Panc1 (cell line): ENCODE measurements at places on chromosomes 1 and 21.

- DNase-seq = no peak
These were observed 35.8 kb upstream of the PRDM15 start for GRCh38 chr21:41914965-41915364.

DNA sequence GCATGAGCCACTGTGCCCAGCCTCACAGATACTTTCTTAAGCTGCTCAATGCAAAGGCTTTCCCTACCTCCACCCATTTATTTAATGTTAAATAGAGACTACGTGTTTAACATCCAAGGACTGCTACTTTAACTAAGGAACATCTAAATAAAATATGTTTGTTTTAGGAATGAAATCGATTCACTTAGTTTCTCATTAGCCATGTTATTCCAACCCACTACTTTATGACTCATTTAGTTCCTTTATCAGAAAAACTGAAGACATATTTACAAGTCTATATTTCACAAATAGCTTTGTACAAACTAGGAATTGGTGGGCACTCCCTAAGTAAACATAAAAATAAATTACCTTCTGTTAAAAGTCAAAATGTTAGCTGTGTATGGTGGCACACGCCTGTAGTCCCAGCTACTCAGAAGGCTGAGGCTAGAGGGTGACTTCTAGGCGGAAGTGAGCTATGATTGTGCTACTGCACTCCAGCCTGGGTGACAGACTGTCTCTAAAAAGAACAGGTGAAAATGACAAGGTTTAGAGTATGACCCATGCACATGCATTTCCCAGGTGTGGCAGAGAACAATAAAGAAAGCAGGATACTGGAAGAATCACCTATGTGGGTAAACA lies 39.9 kb upstream of the AK4 start:
- no peak for DNase-seq

DNA sequence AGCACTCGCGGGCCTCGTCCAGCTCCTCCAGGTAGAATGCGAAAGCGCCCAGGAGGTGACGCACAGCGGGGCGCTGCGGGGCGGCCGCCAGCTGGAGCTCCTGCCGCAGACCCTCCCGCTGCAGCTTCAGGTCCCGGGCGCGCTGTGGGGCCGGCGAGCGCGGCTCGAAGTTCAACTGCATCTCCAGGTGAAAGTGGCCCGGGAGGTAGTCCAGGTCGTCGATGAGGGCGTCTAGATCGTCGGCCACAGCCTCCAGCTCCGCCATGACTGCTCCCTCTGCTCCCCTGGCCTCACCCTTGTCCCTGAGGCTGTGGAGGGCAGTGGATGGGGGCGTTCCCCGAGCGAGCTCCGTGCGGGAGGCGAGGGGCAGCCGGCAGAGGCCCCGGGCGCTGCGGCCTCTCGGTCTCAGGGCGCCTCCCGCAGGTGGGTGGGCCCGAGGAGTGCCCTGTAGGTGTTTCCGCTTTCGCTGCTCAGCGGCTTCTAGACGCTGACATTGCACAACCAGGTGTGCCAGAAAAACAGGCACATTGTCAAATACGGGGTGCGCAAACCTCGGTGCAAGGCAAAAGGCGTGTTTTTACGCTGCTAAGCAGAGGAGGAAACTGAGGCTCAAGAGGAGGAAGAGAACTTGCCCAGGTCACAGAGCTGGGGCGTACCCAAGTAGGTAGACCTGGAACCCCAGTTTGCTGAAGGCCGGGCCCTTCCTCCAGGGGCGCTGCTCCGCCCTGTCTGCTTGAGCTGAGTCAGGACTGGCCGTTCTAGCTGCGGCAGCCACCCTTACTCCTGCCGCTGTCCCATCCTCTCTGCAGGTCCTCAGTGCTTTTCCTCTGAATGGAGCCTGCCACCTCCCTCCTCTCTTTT lies at the start of gene TTC22:
Gene TTC22 (minus strand): TSS at position 425 of the 861 bp plus-strand sequence. CDS start 160 bp downstream, at position 265.
- no peak for DNase-seq

GRCh38 chr1:9250411-9251381 lies 16.1 kb downstream of the H6PD start:
- no peak for DNase-seq

DNA sequence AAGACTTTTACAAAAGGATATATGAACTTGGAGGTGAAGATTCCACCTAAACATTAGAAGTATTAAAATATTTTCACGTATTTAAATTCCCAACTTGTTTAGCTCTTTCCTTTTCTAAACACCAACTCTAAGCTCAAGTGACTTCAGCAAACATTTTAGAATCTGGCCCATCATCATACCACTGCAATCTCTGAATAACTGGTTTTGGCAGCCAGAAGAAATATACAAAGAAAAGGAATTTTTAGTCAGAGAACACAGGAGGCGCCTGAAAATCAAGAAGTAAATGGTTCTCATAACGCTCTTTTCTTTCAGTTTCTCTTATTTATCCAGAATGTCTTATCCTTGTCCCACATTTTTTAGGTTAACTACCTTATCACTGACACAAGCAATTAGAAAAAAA lies 10.4 kb downstream of the TAF1A start:
- no peak for DNase-seq

DNA sequence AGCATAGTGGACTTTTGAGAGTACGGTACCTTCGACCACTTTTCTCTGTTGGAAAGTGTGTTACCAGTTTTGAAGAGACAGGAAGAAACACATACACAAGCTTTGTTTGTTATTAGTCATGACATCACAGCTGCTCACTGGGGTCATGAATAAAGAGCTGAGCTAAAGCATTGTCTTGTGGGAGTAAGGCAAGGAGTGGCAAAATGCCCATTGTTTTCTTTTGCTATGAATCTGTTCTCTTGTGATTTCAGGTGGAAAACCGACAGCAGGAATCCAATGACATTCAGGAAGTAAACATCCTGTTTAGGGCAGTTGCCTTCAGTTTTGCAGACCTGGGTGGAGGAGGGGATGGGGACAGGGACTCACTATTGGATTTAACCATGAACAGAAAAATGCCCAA lies 66.2 kb downstream of the RGL1 start:
- DNase-seq = peak; percentile 98

- no peak for DNase-seq
These were observed 4.9 kb downstream of the PTPN7 start for GRCh38 chr1:202155478-202156021.

DNA sequence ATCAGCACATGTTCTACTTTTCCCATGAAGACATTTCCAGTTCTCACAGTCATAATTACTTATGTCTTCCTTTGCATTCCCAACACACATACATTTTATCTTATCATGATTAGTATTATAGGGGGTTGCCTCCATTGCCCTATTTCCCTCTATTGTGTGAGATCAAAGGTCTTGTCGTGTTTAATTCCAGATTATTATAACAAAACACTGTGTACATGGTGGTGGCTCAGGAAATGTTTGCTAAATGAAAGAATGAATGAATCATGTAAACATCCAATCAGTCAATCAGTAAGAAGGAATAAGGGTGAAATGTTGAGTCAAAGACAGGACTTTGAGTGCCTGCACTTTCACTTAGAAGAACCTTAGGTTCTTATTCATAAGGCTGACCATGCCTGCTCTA lies 376.0 kb downstream of the SMYD3 start:
- no peak for DNase-seq

DNA sequence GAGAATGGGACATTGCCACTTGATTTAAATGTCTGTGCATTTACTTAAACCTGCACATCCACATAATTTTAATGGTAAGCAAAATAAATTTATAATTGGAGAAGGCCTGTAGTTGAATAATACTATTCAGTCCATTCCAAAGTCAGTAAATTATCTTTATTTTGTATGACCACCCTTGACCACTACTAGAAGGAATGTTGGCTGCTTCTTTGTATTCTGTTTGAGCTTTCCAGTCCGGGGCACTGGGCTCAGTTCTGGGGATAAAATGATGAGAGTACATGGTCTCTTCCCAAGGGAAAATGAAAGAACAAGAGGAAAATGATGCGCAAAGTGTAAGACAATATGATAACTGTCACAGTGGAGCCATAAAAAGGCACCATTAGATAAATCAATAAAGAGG lies 98.9 kb downstream of the CRB1 start:
- no peak for DNase-seq

GRCh38 chr1:91981996-91982609 lies 32.9 kb downstream of the BRDT start:
- no peak for DNase-seq

- DNase-seq = no peak
These were observed 38.2 kb downstream of the TP73 start for GRCh38 chr1:3690282-3691065.

GRCh38 chr1:53073868-53074311 lies 11.9 kb downstream of the PODN start:
- no peak for DNase-seq

DNA sequence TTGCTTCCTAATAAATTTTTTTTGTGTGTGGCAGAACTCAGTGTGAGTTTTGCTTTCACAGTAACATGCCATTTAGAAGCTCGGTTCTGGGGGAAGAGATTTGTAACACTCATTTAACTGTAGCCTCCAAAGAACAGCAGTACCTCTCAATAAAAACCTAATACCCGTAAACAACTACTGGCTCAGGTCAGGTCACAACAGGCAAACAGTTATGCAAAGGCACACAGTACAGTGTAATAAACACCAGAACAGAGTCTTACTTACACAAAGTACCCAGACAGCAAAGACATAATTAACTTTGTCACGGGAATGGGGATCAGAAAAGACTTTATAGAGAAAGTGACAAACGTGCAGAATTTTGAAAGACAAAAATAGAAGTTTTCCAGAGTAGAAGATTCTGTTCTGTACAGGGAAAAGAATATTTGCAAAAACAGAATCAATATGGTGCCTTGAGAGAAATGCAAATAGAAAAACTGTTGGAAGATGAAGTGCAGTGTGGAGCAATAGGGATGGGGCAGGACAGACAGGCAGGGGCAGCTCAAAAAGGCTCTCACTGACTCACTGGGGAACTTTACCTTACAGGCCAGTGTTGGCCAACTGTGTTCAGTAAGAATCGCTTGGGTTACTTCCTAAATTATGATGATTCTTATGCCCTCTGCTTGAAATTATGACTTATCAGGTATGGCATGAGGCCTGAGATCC lies 38.8 kb downstream of the EGLN1 start:
- no peak for DNase-seq

- DNase-seq = no peak
These were observed 197.6 kb upstream of the DMRTA2 start for GRCh38 chr1:50620680-50621329.

DNA sequence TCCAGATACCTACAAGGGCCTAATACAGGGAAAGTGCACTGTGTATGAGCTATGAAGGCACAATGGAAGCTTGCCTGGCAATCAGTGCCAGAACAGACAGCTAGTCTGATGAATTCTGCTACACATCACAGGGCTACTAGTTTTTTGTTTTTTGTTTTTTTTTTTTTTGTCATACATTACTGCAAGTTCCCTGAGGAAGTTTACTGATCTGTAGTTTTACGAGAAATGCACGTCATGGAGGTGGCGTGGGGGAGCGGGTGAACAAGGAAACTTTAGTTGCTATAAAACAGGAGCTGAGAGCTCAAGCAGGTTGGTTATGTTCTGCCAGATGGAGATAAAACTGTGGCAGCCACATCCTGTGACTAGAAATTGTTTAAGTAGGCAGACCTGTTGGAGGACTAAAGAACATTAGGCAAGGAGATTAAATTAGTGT lies 17.7 kb downstream of the PTPRC start:
- no peak for DNase-seq

- no peak for DNase-seq
These were observed 318.4 kb upstream of the RGS18 start for GRCh38 chr1:191839891-191840290.

- DNase-seq = no peak
These were observed 7.9 kb upstream of the AK5 start for GRCh38 chr1:77273891-77274290.

GRCh38 chr1:231625975-231626534 lies 535 bp upstream of the DISC1 start:
- DNase-seq = no peak

GRCh38 chr1:39926343-39926793 lies 24.7 kb upstream of the MYCL start:
- DNase-seq = no peak

GRCh38 chr1:201021630-201022492 lies 1.7 kb downstream of the KIF21B start:
- DNase-seq = no peak

- no peak for DNase-seq
These were observed 81.8 kb upstream of the KCNA3 start for GRCh38 chr1:110756506-110756905.

- no peak for DNase-seq
These were observed 33.1 kb upstream of the COG2 start for GRCh38 chr1:230609208-230609607.

- no peak for DNase-seq
These were observed 34.1 kb upstream of the RNF187 start for GRCh38 chr1:228453022-228453560.

DNA sequence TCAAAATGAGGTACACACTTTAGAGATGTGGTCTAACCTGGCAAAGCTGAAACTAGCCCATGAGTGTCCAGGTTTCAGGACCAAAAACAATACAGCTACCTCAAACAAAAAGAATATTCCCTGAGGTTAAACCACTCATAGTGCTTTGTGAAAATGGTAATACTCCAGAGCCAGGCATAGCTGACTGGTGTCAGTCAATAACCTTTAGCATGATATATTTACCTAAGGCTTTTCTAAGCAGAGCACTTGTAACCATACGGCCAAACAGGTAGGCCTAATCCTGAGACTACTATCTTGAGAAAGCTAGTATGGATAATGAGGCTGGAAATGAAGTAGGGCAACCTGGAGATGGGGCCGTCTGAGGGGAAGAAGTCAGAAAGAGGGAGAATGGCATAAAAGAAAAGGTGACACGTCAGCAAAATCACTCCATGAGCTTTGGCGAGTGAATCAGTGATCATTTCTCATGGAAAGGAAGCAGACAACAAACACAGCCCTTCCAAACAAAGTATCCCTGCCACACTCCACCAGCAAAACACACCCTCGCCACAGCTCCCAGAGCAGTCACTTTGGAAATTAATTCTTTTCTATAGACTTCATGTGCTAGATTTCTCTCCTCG lies 1.7 kb upstream of the LRRC52 start:
- no peak for DNase-seq

GRCh38 chr21:17536381-17536780 lies 23.5 kb downstream of the CXADR start:
- no peak for DNase-seq

GRCh38 chr21:41925767-41926116 lies 28.1 kb downstream of the C2CD2 start:
- DNase-seq = no peak

DNA sequence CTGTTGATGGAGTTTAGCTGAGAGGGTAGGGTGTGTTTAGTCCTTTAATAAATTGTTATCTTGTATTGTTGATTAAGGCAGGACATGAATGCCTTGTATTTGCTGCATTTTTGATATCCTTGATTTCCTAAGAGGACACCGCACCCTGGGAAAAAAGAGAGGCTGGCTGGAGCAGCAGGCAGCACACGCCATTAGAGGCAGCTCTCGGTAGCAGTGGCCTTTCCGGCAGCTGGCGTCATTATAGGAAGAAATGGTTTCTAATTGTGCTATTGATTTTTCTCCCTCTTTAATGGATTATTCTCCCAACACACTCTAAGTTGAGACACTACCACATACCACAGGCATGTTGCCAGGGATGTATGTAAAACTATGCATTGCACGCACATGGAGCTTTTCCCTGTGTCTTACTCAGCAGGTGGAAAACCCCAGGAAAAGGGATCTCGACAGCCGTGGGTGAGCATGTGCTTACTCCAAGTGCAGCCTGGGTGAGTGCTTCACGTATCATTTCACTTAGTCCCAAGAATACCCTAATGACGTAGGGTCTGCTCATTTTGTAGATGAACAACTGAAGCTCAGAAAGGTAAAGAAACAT lies 440.4 kb upstream of the RUNX1 start:
- no peak for DNase-seq

GRCh38 chr1:169509354-169509753 lies 23.6 kb upstream of the SLC19A2 start:
- no peak for DNase-seq

- DNase-seq = no peak
These were observed 68.3 kb upstream of the KIF26B start for GRCh38 chr1:245086389-245086969.

- DNase-seq = no peak
These were observed 22.9 kb downstream of the ELAPOR1 start for GRCh38 chr1:109136766-109137165.
